Parietal lobe (tissue), 2 donors: ENCODE measurements at places on chromosomes 3 and 15. TPM values are rescaled to one million over a fixed set of nuclear protein-coding genes. Genes with fewer than 3 reads are reported as not detected.

SLC28A1 gene
- not detected for total RNA-seq

ZNF860 gene
- 5.3 TPM for total RNA-seq

SUCNR1 gene
- total RNA-seq, result 0.31 TPM

ACKR2 gene
- not detected for total RNA-seq

MAGI1 gene
- total RNA-seq, result 103 TPM

C15orf39 gene
- total RNA-seq, result 1.9 TPM

IL5RA gene
- 1.3 TPM for total RNA-seq

NR2E3 gene
- not detected for total RNA-seq
